ENCODE measurements at places on chromosomes 1 and 21.

DNA sequence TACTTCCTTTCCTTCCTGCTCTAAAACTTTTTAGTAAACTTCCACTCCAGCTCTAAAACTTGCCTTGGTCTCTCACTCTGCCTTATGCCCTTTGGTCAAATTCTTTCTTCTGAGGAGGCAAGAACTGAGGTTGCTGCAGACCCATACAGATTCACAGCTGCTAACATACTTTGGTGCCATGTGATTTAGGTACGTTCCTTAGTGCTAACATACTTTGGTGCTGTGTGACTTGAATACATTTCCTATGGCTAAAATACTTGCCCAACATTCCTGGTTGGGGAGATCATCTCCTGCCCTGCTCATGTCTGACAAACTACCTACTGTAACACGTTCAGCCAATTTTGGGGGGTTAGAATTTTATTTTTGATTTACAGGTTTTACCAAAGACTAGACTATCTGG is 6.8 kb upstream of the ZBTB40 start:
- no peak for DNase-seq

GRCh38 chr1:75953461-75953860 is 21.3 kb upstream of the ASB17 start:
- DNase-seq = no peak

- DNase-seq = no peak
These were observed 99.2 kb downstream of the LHX8 start for GRCh38 chr1:75233302-75233929.

- no peak for DNase-seq
These were observed 79.6 kb downstream of the NEGR1 start for GRCh38 chr1:72202761-72203160.
